ENCODE measurements at places on chromosomes 2 and 18. TPM values are rescaled to one million over a fixed set of nuclear protein-coding genes. Genes with fewer than 3 reads are reported as not detected.

CAPN10 gene
- total RNA-seq: 48.4 TPM

CTNNA2 gene
- not detected for total RNA-seq

GRCh38 chr18:26432651-26433424 is 115.5 kb downstream of the KCTD1 start:
- no peak for DNase-seq
- no peak overlapping the region for H3K4me3 ChIP-seq
- no peaks in the 10 kb centered on the region for H3K36me3 ChIP-seq
- no peaks in the 10 kb centered on the region for H3K4me1 ChIP-seq
- H3K27me3 ChIP-seq: peaks cover 11% of the 10 kb centered on the region

- H3K4me3 ChIP-seq: no peak overlapping the region
- no peaks in the 10 kb centered on the region for H3K36me3 ChIP-seq
- H3K4me1 ChIP-seq: no peaks in the 10 kb centered on the region
- peaks cover 8% of the 10 kb centered on the region for H3K27me3 ChIP-seq
These were observed 17.2 kb downstream of the TNP1 start for GRCh38 chr2:216842636-216843035.

GRCh38 chr2:33336036-33336625 is 140.3 kb upstream of the RASGRP3 start:
- H3K36me3 ChIP-seq: peaks cover 2% of the 10 kb centered on the region
- no peak overlapping the region for H3K4me3 ChIP-seq
- no peak overlapping the region for H3K27ac ChIP-seq
- H3K4me1 ChIP-seq: peaks cover 5% of the 10 kb centered on the region
- DNase-seq: no peak

DNA sequence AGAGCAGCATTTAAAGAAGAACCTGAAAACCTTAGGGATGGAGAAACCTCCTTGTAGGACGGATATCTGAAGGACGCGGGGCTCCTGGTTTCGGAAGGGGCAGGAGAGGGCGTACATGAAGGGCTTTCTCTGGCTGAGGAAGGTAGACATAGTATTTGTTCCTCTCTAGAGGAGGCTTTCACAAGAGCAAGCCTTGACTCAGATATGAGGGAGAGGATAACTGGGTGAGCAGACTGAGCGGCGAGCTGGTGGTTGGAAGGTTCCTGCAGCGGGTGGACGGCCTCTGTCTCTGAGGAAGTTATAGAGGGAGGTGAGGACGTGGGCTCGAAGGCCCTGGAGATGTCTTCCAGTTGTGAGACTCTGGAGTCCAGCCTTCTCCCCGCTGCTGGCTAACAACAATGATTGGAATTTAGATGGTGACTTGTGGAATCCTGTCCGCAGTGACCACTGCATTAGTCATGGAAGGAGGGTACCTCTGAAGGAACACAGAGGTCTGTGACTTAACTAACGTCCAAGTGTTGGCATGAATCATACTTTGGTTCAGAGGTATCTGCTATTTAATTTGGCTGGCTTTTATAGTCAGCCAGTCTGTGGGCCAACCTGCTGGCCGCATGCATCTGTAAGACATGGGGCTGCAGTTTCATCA is 80.9 kb downstream of the ASAP2 start:
- no peaks in the 10 kb centered on the region for H3K36me3 ChIP-seq
- no peak overlapping the region for H3K27ac ChIP-seq
- no peak overlapping the region for H3K4me3 ChIP-seq

GRCh38 chr2:85772019-85772745 is 18.4 kb downstream of the ATOH8 start:
- H3K4me3 ChIP-seq: no peak overlapping the region
- no peak overlapping the region for H3K27ac ChIP-seq
- peaks cover 32% of the 10 kb centered on the region for H3K27me3 ChIP-seq

GRCh38 chr18:36582988-36583745 is 245.6 kb downstream of the TPGS2 start:
- peaks cover 3% of the 10 kb centered on the region for H3K27me3 ChIP-seq
- H3K36me3 ChIP-seq: no peaks in the 10 kb centered on the region
- H3K4me1 ChIP-seq: no peaks in the 10 kb centered on the region
- DNase-seq: no peak
- no peak overlapping the region for H3K4me3 ChIP-seq
